ENCODE measurements at places on chromosomes 5 and 9. TPM values are rescaled to one million over a fixed set of nuclear protein-coding genes. Genes with fewer than 3 reads are reported as not detected.

DNA sequence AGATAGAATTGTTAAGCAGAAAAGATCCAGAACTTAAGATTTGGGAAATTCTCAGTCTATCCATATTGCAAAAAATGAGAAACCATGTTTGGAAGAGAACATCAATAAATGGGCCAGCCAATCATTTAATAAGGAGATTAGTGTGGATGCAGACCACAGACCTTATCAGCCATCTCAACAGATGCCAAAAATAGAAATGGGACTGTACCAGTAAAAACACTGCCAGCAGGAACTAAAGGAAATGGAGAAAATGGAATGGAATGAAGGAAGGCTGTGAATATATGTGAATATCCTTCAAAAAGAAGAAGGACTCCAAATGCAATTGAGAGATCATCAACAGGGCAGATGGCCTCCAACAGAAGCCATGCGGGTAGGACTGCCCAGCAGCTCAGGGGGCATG is 52.7 kb upstream of the ZNF618 start:
- no peak overlapping the region for H3K4me3 ChIP-seq
- H3K27me3 ChIP-seq, result peaks cover 32% of the 10 kb centered on the region
- no peak overlapping the region for H3K27ac ChIP-seq
- H3K36me3 ChIP-seq, result no peaks in the 10 kb centered on the region

Gene FCN1
- not detected for total RNA-seq

DNA sequence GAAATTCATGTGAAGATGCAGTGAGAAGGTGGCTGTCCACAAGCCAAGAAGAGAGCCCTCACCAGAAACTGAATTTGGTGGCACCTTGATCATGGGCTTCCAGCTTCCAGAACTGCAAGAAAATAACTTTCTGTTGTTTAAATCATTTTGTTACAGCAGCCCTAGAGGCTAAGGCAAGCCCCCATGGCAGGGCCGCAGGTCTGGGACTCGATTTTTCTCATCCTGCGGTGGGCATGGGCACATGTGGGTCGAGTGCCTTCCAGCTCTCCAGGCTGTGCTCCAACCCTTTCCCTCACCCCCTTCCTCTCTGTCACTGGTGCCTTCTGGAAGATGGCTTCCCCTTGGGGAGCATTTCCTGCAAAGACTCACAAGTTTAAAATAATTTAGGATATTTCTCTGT is 40.7 kb downstream of the AHRR start:
- no peak overlapping the region for H3K27ac ChIP-seq
- H3K4me1 ChIP-seq, result no peaks in the 10 kb centered on the region
- peaks cover 24% of the 10 kb centered on the region for H3K36me3 ChIP-seq
- H3K27me3 ChIP-seq, result no peaks in the 10 kb centered on the region
- no peak for DNase-seq

Gene CYLC2
- not detected for total RNA-seq

DNA sequence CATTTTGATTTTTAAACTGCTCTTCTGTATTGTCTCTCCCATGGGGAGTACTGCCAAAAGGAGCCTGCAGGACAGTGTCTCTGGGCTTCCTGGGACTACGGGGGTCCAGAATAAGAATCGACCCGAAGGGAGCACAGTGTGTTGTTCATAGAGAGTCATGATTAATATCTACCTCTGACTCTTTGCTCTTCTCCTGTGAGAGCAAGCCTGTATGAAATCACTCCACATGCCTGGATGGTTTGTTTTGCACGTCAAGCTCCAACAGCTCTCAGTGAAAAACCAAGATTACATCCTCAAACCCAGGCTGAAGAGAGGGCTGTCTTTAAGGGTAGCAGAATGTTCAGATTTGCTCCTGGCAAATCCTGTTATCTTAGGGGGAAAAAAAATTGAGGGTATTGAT is 1860.0 kb upstream of the WWC1 start:
- no peaks in the 10 kb centered on the region for H3K36me3 ChIP-seq
- H3K4me3 ChIP-seq, result no peak overlapping the region
- H3K27me3 ChIP-seq, result no peaks in the 10 kb centered on the region
- no peak overlapping the region for H3K27ac ChIP-seq
- no peak for DNase-seq

- H3K27me3 ChIP-seq, result peaks cover 8% of the 10 kb centered on the region
- 0 out of 2 replicates have a peak, but pooled peaks cover 5% of the 10 kb centered on the region for H3K4me1 ChIP-seq
- H3K4me3 ChIP-seq, result no peak overlapping the region
- H3K36me3 ChIP-seq, result no peaks in the 10 kb centered on the region
- peak; percentile 36 for DNase-seq
These were observed 40.8 kb upstream of the LMNB1 start for GRCh38 chr5:126736141-126736540.

DNA sequence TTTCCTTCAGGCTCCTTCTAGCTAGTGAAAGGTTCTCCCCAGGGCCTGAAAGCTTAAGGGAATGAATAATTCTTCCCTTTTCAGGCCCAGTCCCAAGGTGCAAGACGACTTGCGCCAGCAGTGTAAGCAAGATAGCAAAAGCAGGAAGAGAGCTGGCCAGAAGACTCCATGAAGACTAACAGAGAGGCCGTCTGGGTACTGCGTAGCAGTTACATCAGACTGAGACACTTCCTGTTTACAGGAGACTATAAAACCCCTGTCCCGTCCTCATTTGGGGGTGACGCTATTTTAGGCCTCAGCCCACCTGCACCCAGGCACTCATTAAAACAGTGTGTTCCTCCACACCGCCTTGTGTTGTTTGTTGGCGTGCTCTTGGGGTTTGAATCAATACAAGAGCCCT is 90.7 kb upstream of the MOCS2 start:
- H3K4me1 ChIP-seq, result no peaks in the 10 kb centered on the region
- DNase-seq, result no peak
- no peaks in the 10 kb centered on the region for H3K27me3 ChIP-seq

GRCh38 chr5:80797428-80798024 is 142.7 kb upstream of the DHFR start:
- no peak overlapping the region for H3K27ac ChIP-seq
- DNase-seq, result no peak
- no peak overlapping the region for H3K4me3 ChIP-seq
- H3K36me3 ChIP-seq, result peaks cover 13% of the 10 kb centered on the region
- H3K4me1 ChIP-seq, result no peaks in the 10 kb centered on the region

Gene OCLN
- total RNA-seq, result 0.76 TPM

GRCh38 chr5:56829137-56829908 is 14.0 kb downstream of the MAP3K1 start:
- H3K27me3 ChIP-seq, result no peaks in the 10 kb centered on the region
- no peak overlapping the region for H3K27ac ChIP-seq
- no peaks in the 10 kb centered on the region for H3K36me3 ChIP-seq
- DNase-seq, result no peak
- no peaks in the 10 kb centered on the region for H3K4me1 ChIP-seq

Gene IRX1
- 25.9 TPM for total RNA-seq

DNA sequence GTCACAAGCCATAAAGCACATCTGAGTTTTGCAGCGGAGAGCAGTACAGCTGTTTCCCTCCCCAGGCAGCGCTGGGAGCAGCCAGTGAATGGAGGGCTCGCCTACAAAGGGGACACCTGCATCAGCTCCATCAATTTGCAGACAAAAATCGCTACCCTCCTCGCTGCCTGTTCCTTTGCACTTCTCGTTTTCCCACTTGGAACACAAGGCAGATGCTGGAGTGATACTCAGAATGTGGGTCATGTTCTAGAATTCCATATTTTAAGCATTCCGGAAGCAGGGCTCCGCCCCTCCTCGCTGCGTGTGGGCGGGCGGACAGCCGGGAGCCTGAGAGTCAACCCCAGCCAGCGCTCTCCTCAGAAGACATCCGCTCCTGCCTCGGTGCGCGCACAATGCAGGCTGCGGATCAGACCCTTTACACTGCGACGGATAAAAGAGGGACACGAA is 92.1 kb downstream of the LMNB1 start:
- no peaks in the 10 kb centered on the region for H3K36me3 ChIP-seq
- peaks cover 13% of the 10 kb centered on the region for H3K4me1 ChIP-seq
- no peak overlapping the region for H3K27ac ChIP-seq
- peak; percentile 72 for DNase-seq
- no peaks in the 10 kb centered on the region for H3K27me3 ChIP-seq
- peak overlapping the region; percentile 60 for H3K4me3 ChIP-seq

- H3K4me1 ChIP-seq, result peaks cover 21% of the 10 kb centered on the region
- no peaks in the 10 kb centered on the region for H3K36me3 ChIP-seq
- no peaks in the 10 kb centered on the region for H3K27me3 ChIP-seq
- H3K27ac ChIP-seq, result peak overlapping the region; percentile 65
These were observed 127.9 kb upstream of the PTGER4 start for GRCh38 chr5:40551496-40552491.

DNA sequence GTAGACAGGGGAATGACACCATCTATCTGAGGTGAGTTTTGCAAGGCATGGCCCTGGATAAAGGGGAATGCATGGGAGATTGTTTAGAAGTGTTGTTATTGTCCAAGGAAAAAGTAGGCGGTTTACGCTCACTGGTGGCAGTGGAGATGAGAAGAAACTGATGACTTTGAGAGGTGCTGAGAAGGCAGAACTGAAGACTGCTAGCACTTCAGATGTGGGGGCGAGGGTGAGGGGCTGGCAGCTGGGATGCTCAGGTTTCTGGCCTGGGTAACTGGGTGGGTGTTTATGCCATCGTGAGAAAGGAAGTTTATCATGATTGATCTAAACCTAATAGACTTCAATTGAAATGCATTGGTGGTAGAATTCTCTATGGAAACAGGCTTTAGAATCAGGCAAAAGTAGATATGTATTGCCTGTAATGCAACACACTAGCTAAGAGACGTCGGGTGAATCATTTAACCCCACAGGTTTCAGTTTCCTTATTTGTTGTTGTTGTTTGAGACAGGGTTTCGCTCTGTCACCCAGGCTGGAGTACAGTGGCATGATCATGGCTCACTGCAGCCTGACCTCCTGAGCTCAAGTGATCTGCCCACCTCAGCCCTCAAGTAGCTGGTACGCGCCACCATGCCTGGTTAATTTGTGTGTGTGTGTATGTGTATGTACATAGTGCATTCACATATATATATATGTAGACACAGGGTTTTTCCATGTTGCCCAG is 123.5 kb downstream of the SLC24A2 start:
- no peak overlapping the region for H3K4me3 ChIP-seq
- no peaks in the 10 kb centered on the region for H3K36me3 ChIP-seq
- DNase-seq, result no peak
- H3K4me1 ChIP-seq, result no peaks in the 10 kb centered on the region
- H3K27me3 ChIP-seq, result no peaks in the 10 kb centered on the region

- DNase-seq, result peak; percentile 75
- H3K36me3 ChIP-seq, result no peaks in the 10 kb centered on the region
- no peaks in the 10 kb centered on the region for H3K4me1 ChIP-seq
- no peak overlapping the region for H3K4me3 ChIP-seq
- no peak overlapping the region for H3K27ac ChIP-seq
- peaks cover 25% of the 10 kb centered on the region for H3K27me3 ChIP-seq
These were observed 16.1 kb downstream of the GFI1B start for GRCh38 chr9:132994410-132995120.

Gene AHRR
- total RNA-seq, result 33.7 TPM

Gene ANKRD18B
- total RNA-seq, result 0.11 TPM

- no peaks in the 10 kb centered on the region for H3K27me3 ChIP-seq
- no peaks in the 10 kb centered on the region for H3K36me3 ChIP-seq
- no peak overlapping the region for H3K4me3 ChIP-seq
- H3K27ac ChIP-seq, result no peak overlapping the region
- no peaks in the 10 kb centered on the region for H3K4me1 ChIP-seq
These were observed 107.4 kb upstream of the DMAC1 start for GRCh38 chr9:7906783-7907550.

DNA sequence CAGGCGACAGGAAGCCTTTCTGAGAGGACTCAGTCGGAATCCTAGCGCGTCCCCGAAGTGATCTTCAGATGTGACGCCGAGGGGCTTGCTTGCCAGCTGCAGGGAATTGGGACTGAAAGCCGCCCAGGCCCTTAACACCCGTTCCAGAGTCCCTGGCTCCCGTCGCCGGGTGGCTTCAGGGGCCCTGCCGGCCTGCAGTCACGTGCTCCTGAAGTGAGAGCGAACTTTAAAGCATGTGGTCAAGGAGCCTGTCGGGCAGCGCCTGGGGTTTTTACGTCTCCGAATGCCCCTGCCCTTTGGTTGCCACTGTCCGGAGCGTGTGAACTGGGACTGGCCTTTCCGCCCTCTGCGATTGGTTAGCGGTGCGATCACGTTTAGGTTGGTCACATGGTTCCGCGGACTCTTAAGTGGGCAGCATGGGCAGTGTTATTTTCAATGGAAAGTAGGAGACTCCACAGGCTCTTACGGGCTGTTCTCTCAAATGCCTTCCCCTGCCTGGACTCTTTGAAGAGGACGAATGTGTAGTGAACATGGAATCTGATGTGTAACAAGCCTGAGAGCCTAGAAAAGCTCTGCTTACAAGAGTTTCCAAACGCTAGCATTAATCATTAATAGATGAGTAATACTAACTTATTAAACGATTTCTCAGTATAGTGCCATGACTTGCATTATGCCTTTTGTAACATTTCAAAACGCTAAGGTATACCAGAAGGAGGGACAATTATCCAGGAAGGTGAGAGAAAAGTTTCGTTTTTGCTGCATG is 1.9 kb downstream of the VLDLR start:
- H3K4me3 ChIP-seq, result peak overlapping the region; percentile 83
- peak overlapping the region; percentile 69 for H3K27ac ChIP-seq
- no peaks in the 10 kb centered on the region for H3K36me3 ChIP-seq
- peaks cover 6% of the 10 kb centered on the region for H3K4me1 ChIP-seq
- no peaks in the 10 kb centered on the region for H3K27me3 ChIP-seq
- peak; percentile 67 for DNase-seq

Gene FOXD1
- 50.0 TPM for total RNA-seq

- peak overlapping the region; percentile 30 for H3K4me3 ChIP-seq
- peak overlapping the region; percentile 77 for H3K27ac ChIP-seq
- no peaks in the 10 kb centered on the region for H3K27me3 ChIP-seq
These were observed 19.2 kb downstream of the KCTD16 start for GRCh38 chr5:144189800-144190429.

DNA sequence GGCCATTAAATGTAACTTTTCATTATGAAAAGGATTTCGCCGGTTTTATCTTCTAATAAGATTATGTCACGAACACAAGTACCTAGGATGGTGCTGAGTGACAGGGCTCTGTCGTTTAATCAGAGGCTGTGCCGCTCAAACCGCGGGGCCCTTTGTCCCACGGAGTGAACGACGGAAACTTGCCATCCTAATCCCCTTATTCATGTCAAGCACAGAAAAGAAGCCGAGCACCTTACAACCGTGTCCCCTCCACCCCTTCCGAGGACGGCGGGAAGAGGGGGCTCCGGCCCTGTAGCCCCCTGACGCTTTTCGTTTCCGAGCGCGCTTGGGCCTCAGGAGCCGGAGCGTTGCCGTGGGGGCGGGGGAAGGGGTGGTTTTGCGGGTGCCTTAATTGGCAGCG is 11.2 kb downstream of the LMX1B start:
- no peaks in the 10 kb centered on the region for H3K36me3 ChIP-seq
- H3K27me3 ChIP-seq, result peaks cover 43% of the 10 kb centered on the region
- H3K4me3 ChIP-seq, result no peak overlapping the region
- no peak for DNase-seq
- no peak overlapping the region for H3K27ac ChIP-seq
- H3K4me1 ChIP-seq, result no peaks in the 10 kb centered on the region

DNA sequence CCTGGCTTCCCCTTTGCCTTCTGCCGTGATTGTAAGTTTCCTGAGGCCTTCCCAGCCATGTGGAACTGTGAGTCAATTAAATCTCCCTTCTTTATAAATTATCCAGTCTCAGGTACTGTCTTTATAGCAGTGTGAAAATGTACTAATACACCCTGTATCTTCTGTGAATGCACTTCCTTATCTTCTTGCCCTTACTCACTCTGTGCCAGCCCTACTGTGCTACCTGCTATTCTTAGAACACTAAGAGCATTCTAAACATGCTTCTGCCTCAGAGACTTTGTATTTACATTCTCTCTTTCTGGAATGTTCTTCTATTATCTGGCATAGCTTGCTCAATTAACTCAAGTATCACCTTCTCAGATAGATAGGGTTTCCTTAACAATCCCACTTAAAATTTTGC is 164.4 kb upstream of the EDIL3 start:
- H3K4me3 ChIP-seq, result no peak overlapping the region
- H3K4me1 ChIP-seq, result no peaks in the 10 kb centered on the region
- no peak overlapping the region for H3K27ac ChIP-seq
- no peak for DNase-seq
